RPMI8226 (cell line): ENCODE measurements at places on chromosomes 7 and 10.

GRCh38 chr7:32066441-32066840, 3.8 kb downstream of the PDE1C start:
- DNase-seq: no peak

GRCh38 chr10:18157881-18158280, 17.7 kb downstream of the CACNB2 start:
- DNase-seq: no peak

- peak; percentile 90 for DNase-seq
These were observed 35.1 kb upstream of the WIPF3 start for GRCh38 chr7:29771081-29771816.

DNA sequence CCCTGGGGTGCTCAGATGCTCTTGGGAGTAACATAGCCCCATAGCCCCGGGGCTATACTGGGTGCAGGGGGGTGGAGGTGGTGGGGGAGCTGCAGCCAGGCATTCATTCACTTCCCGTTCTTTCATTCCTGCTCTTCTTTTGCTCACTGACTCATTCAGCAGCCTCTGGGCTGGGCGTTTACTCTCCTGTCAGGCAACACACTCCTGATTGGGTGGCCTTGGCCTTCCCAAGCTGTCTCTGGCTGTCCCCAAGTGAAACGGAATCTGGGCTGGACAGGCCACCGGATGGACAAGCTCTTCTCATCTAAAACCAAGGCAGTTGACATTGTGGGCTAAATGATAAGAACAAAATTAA, 34.6 kb downstream of the CHST3 start:
- no peak for DNase-seq

GRCh38 chr10:12416344-12417050, 67.2 kb downstream of the CAMK1D start:
- no peak for DNase-seq

DNA sequence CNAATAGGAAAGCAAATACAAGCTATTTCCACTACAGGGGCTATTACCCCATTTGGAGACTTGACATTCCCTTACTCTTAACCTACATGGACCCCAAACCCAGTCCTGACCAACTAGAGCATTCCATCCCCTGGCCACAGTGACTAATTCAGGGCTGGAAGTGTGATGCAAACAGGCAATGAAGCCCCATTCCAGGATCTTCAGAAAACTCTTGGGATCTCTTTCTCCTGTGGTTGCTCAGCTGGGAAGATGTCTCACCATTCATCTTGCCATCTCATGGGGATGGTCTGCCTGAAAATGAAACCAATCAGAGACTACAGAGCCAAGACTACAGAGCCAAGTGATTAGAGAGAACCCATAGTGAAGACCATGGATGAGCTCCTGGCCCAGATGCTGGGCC, 206.2 kb downstream of the ZNF365 start:
- DNase-seq: no peak

DNA sequence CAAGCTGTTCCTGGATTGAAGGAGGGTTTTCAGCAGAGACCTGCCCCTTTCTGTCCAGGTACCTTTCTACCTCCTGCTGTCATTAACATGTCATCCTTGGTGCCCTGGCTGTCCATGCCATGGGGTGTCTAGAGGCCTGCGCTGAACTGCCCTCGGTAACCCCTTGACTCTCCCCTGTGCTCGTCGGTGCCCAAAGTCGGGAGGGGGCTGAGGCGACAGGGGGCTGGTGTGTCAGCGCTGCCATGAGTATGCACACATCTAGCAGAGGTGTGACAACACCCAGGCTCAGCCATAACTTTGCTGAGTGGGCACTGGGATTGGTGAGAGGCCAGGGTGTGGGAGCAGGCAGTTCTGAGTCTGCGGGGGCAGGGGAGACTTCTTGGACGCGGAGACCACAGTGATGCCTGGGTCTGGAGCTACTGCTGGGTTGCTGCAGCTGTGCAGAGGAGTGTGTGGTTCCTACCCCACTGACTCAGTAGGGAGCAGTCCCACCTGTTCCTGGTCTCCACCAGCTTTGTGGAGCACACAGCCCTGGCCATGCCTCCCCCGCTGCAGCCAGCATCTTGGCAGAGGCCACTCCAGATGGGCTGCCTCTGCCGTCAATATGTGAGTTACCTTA, 376.2 kb upstream of the SEMA3C start:
- DNase-seq: no peak

DNA sequence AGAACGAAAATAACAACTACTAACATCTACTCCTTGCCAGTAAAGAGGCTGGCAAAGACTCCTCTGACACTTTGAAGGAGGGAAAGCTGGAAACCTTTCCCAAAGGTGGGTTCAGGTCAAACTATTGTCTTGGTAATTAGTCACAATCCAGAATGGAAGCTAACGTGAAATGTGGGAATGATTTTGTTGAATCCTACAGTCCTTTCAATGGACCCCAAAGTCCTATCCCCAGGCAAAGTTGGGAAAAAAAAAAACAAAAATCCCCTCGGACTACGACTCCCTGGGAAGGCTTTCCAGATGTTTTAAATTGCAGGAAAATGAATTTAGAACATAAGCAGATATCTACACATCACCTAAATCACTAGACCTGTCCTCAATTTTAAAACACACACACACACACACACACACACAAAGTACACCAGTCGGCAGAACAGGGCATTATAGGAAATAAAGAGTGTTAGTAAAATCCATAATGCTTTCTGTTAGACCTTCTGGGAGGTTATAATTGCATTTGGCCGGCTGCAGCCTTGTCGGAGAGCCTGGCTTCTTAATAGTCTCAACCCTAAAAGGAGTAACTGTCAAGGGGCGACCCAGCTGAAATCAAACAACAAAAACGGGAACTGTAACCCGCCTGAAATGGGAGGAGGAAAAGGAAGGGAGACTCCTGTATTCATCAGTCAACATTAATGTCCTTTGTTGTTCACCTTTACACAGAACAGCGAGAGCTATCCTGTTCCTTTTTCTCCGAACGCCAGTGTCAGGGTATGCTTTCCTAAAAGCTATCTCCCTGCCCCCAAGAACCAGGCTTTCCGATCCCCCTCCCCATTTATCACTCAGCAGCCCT, 1.5 kb downstream of the DOCK4 start:
- DNase-seq: peak; percentile 54
